Memory B cell (primary cell): ENCODE measurements at places on chromosomes 16 and 17.

- DNase-seq, result no peak
These were observed 72.2 kb downstream of the RPGRIP1L start for GRCh38 chr16:53631236-53632025.

DNA sequence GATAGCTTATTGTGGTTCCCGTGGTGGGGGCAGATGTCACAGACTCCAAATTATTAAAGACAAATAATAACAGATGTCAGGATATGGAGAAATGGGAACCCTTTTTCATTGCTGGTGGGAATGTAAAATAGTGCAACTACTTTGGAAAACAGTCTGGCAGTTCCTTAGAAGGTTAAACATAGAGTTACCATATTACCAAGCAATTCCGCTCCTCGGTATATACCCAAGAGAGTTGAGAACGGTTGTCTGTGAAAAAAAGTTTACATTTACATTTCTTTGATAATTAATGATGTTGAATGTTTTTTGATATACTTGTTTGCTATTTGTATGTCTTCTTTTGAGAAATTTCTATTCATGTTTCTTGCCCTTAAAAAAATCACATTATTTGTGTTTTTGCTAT, 41.2 kb downstream of the OR1D5 start:
- no peak for DNase-seq

GRCh38 chr16:67170168-67170948, at the start of gene NOL3:
TSS of gene NOL3 (plus strand) at chr16:67170538.
- no peak for DNase-seq

GRCh38 chr16:56300242-56300623, 108.9 kb downstream of the GNAO1 start:
- DNase-seq, result no peak

- DNase-seq, result no peak
These were observed 47.2 kb downstream of the ABCC1 start for GRCh38 chr16:15996432-15997109.

GRCh38 chr17:58273453-58274104, 7.2 kb downstream of the MPO start:
- no peak for DNase-seq

- peak; percentile 55 for DNase-seq
These were observed 43.6 kb downstream of the NOS2 start for GRCh38 chr17:27756467-27757371.

GRCh38 chr16:88453611-88454522, 787 bp downstream of the ZFPM1 start:
- peak; percentile 51 for DNase-seq
